Hematopoietic multipotent progenitor cell treated with erythropoietin and hydrocortisone succinate and interleukin-3 and kit ligand, for 17 days (in vitro differentiated cells): ENCODE measurements at places on chromosomes 12 and 14.

DNA sequence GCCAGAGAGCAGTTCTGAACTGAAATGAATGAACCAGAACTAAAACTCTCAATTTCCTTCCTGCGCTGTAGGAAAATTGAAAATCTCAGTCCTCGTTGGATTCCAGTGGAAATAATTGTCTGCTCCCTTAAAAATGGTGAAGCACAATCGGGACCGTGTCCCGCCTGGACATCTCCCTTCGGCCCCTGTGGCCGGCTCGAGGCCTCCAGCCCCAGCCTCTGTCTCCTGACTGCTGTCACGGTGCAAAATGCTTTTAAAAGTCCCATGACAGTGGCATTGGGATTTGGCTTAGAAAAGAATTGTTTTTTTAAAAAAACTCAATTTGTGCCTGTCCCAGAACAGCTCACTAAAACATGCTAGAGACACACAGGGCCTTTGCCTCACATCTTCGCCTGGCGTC, 142.5 kb downstream of the ZNF664 start:
- DNase-seq, result no peak

- no peak for DNase-seq
Measured at GRCh38 chr12:75923964-75924666, 107.5 kb downstream of the PHLDA1 start.

DNA sequence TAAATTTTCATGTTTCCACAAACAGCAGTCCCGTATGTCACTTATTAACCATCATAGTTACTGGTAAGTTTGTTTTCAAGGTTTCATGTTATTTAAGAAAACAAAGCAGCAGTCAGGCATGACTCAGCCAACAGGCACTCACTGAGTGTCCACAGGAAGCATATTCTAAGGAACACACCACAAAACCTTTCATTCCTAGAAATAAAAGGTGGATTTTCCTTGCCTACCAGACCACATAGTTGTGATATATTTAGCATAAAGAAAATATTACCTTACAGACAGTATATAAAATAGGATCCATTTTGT, 143.3 kb upstream of the AVPR1A start:
- no peak for DNase-seq

DNA sequence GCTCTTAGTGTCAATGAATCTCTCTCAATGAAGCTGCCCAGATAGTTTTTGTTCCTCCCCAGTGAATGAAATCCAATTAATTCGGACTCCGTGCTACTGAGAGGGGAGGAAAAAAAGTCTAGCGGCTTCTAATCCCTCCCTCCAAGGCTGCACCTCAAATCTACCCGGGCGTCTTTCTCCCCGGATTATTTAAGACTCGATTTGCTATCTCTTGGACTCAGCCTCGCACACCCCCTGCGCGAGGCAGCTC, 134 bp downstream of the DUSP6 start:
- DNase-seq, result no peak

- no peak for DNase-seq
Measured at GRCh38 chr14:52222901-52223300, 44.6 kb upstream of the PTGDR start.

- DNase-seq, result no peak
Measured at GRCh38 chr12:104059963-104060362, 4.4 kb upstream of the HCFC2 start.

GRCh38 chr14:96634896-96635295, 132.7 kb downstream of the PAPOLA start:
- no peak for DNase-seq

- DNase-seq, result no peak
Measured at GRCh38 chr12:103128862-103129501, 171.5 kb downstream of the ASCL1 start.

- no peak for DNase-seq
Measured at GRCh38 chr12:128267651-128268378, 845 bp downstream of the TMEM132C start.

DNA sequence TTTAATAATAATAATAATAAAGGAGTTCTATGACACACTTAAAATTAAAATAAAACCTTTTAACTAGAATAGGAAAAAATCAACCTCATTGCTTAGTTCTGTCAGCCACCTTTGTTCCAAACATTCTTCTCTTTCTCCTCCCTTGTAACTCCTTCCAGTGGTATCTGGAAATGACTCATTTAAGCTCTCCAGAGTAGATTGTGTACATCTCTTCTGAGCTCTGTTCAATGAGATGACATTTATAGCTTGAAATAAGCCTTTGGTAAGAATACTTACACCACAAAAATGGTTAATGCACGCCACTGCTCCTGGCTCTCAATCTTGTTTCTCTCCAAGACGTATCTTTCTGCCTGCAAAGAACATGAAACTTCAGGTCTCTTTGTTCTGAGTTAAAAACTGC, 70.3 kb downstream of the STAB2 start:
- no peak for DNase-seq

- DNase-seq, result no peak
Measured at GRCh38 chr12:6192604-6193380, 7.4 kb upstream of the CD9 start.

- DNase-seq, result no peak
Measured at GRCh38 chr14:72711936-72712335, 182.0 kb downstream of the DPF3 start.

DNA sequence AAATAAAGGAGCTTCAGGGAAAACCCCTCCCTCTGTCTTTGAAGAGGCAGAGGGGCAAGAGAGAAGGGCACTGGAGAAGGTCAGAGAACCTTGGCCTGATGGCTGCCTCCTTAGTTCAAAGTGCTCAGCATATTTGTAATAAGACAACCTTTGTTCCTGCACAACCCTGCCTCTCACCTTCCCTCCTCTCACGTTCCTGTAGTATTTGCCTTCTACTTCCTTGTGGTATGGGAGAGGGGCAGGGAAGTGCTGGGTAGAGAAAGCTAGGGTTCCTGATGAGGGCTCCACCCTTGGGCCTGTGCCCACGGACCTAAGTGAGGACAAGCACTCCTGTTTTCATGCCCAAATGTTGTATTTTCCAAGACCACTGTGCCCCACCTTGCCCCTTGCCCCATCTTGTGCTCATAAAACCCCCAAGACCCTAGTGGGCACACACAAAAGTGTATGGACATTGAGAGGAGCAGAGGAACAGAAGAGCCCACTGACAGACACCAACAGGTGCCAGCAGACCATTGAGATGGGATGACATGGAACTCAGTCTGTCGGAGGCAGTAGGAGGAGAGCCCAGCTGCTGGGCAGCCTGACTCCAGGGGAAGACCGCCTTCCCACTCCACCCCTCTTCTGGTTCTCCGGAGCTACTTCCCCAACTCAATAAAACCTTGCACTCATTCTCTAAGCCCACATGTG, 261.5 kb upstream of the CCDC196 start:
- no peak for DNase-seq

DNA sequence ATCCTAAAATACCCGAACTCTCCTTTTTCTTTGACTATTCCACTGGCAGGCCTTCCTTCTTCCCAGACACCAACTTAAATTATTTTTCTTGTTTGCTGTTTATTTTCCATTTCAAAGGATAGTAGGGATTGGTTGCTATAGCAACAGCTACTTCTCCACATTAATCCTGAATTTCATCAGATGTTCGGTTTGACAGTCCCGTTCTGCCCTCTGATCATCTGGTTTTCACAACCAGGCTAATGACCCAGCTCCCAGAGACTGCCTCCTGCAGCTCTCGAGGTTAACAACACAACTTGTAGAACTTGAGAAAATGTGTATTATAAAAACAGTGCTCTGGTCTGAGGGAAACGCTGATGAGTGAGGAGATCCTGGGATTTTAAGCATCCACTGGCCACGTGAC, 45.5 kb downstream of the NUAK1 start:
- DNase-seq, result no peak

DNA sequence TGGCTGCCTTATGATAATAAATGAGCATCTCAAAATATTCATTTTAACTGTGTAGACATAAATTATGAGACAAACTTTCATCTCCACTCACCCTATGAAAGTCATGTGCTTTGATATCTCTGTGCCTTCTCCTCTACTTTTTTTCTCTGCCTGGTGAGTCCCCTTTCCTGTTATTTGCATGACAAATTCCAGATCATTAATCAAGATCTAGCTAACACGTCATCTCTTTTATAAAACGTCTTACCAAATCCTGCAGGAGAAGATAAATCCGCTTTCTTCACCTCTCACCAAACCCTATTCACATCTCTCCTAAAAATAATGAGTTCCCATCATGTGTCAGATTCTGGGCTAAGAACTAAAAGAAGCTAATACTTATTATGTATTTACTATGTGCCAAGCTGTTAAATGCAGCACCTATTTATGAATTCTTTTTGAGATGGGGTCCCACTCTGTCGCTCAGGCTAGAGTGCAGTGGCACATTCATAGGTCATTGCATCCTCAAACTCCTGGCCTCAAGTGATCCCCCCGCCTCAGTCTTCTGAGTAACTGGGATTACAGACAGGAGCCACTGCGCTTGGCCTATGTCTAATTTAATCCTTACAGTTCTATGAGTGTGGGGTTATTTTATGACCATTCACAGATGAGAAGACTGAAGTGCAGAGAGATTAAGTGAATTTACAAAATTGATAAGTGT, 26.7 kb downstream of the SPX start:
- no peak for DNase-seq

- no peak for DNase-seq
Measured at GRCh38 chr12:85951823-85952222, 77.7 kb downstream of the NTS start.

- no peak for DNase-seq
Measured at GRCh38 chr14:105845725-105846309, 319.4 kb downstream of the TMEM121 start.

GRCh38 chr14:80974679-80975078, 19.3 kb downstream of the TSHR start:
- DNase-seq, result no peak

DNA sequence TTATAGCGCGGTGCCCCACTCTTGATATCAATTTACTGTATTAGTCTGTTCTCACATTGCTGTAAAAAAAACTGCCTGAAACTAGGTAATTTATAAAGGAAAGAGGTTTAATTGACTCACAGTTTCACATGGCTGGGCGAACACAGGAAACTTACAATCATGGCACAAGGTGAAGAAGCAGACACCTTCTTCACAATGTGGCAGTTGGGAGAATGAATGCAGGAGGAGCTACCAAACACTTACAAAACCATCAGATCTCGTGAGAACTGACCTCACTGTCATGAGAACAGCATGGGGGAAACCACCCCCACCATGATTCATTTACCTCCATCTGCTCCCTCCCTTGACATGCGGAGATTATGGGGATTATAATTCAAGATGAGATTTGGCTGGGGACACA, 42.3 kb downstream of the FBXO34 start:
- DNase-seq, result no peak

- no peak for DNase-seq
Measured at GRCh38 chr12:78240827-78241226, 410.1 kb downstream of the NAV3 start.

DNA sequence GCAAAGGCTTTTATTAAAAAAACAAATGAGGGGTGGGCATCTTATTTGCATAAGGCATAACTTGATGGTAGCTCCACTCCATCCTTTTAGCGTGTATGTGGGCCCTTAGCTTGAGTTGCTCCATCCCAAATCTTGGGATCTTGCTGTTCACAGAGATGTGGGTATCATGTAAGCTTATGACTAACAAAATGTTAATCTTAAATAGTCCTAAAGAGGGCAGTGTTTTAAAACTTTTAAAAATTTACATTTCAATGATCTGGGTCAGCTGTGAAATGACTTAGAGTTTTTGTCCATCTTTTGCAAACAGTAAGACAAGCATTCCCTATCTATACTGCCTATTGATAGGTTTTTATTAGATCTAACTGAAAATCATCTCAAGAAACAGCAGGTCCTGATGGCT, 86.0 kb downstream of the SLCO1A2 start:
- DNase-seq, result no peak

DNA sequence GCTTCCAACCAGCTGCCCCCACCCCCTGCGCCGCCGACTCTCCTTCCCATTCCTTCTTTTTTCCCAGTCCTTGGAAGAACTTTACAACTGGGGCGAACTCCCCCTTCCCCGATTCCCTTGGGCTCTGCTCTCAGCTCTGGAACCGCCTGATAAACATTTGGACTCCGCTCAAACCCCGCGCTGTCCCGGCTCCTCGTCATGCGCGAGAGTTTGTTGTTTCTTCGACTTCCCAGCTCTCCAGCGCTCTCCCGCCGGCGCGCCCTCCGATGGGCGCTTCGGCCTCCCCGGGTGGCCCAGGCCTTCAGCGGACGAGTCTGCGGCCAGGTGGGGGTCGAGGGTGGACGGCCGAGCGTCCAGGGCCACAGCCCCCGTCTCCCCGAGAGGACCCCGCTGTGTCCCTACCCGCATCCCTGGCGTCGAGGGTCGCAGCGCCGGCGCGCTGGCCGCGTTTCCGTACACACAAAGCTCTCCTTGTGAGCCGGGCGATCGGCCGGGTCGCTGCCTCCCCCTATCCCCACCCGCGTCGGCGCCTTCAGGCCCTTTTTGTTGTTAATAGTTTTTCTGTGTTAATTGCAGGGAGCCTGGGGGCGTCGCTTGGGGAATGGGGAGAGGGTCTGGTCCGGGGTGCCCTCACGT, 847 bp downstream of the MMP14 start:
- peak; percentile 41 for DNase-seq

DNA sequence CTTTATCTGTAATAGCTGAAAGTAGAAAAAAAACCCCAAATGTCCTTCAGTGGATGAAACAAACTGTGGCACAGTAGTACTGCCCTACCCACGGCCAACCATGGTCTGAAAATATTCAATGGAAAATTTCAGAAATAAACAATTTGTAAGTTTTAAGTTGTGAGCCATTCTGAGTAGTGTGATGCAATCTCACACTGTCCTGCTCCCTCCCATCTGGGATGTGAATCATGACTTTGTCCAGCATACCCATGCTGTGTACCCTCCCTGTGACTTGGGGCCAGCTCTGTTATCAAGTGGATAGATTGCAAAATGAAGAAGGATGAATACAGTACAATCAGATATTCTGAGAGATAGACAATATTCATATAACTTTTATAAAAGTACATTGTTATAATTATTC, 106.2 kb downstream of the SMOC1 start:
- DNase-seq, result no peak

GRCh38 chr12:75505706-75506312, 5.6 kb downstream of the KRR1 start:
- no peak for DNase-seq

DNA sequence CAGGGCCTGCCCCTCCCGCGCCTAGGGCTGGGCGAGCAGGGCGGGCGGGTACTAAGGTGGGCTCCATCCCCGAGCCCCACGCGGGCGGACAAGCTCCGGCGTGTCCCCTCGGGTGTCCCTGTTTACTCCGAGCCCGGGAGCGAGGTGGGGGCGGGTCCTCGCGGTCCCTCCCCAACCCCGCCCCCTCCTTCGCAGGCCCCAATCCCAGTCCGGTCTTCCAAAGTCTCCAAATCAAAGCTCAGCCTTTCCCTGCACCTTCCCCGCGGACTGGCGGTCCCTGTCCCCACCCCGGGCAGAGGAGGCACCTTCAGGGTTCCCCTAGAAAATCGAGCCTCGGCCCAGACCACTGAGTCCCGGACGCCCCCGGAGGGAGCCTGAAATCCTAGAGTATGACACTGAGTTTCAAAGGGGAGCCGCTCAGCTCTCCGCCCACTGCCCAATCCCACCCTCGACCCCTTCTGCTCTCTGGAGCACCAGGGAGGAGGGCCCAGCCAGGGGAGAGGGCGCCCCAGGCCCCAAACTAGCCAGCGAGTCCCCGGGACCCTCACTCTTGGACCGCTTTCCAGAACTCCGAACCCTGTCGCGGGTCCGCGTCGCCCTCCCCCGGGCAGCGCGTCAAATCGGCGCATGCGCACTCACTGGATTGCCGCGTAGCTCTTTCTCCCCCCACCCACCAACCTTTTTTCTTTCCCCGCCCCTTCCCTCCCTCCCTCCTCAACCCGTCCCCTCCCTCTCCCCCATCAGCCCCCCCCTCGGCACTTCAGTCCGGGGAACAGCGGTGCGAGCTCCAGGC, at the start of gene LRP1:
LRP1 (plus strand) TSS at position 758 of the 793 bp plus-strand sequence. CDS start 482 bp downstream, outside the sequence.
- peak; percentile 69 for DNase-seq

- DNase-seq, result no peak
Measured at GRCh38 chr12:132236129-132236929, 92.1 kb downstream of the NOC4L start.
